ENCODE measurements at places on chromosomes 12 and 14.

GRCh38 chr12:228846-229200 lies 14.9 kb upstream of the SLC6A12 start:
- no peak overlapping the region for H3K27ac ChIP-seq
- H3K27me3 ChIP-seq, result peaks cover 1% of the 10 kb centered on the region
- DNase-seq, result no peak
- no peaks in the 10 kb centered on the region for H3K4me1 ChIP-seq

DNA sequence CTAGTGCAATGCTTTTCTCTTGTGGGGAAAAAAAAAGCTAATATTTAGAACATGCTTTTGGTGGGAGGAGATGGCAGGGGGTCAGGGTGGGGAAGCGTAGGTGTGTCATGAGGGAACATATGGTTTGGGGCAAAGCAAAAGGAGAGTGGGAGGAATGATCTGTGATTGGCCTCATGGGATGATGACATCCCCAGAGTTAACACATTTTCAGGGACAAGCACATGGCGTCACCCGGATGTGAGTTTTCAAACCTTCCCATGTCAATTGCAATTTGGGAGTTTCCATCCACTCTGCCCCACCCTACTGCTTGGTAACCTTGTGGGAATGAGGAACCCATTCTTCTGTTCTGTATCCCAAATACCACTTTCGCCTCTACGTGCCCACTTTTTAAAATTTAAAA lies 164.2 kb downstream of the SSPN start:
- no peaks in the 10 kb centered on the region for H3K4me1 ChIP-seq
- no peak overlapping the region for H3K27ac ChIP-seq
- no peaks in the 10 kb centered on the region for H3K27me3 ChIP-seq
- no peak overlapping the region for H3K4me3 ChIP-seq
- H3K36me3 ChIP-seq, result no peaks in the 10 kb centered on the region
- DNase-seq, result no peak

- peaks cover 7% of the 10 kb centered on the region for H3K36me3 ChIP-seq
- peaks cover 1% of the 10 kb centered on the region for H3K27me3 ChIP-seq
- peak overlapping the region; percentile 67 for H3K27ac ChIP-seq
- peaks cover 22% of the 10 kb centered on the region for H3K4me1 ChIP-seq
Observed at GRCh38 chr12:89016970-89017778, 335.1 kb downstream of the DUSP6 start.

DNA sequence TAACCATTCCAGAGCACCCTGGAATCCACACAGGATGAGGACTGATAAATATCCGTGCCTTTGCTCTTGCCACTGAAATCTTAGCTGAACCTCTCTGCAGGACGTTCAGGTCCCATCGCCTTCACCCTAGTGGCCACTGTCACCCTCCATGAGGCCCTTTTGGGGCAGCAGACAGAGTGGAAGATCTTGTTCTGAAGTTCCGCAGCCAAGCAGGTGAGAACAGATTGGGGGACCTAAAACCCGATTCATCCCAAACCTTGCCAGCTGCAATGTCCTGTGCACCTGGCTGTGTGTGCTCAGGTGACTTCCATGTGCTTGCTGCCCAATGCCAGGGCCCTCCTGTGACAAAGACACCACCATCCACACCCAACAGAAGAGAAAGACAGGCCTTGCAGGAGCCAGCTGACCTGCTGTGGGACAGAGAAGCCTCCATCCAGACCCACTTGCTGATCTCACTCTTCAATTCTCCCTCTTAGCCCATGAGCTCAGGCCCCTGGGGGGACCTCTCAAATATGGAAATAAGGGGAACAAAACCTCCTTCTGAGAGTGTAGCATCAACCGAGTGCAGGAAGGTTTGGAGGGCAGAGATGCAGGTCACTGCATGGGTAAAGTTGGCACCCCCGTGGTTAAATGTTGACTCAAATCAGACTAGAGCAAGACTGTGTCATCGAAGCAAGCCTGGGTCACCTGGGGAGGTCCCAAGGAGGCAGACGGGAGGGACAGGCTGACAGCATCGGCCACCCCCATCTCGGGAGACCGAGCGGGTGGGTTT lies 308.7 kb upstream of the DIO3 start:
- no peak overlapping the region for H3K4me3 ChIP-seq
- no peaks in the 10 kb centered on the region for H3K27me3 ChIP-seq
- H3K27ac ChIP-seq, result no peak overlapping the region
- H3K4me1 ChIP-seq, result peaks cover 12% of the 10 kb centered on the region
- H3K36me3 ChIP-seq, result no peaks in the 10 kb centered on the region
- no peak for DNase-seq

DNA sequence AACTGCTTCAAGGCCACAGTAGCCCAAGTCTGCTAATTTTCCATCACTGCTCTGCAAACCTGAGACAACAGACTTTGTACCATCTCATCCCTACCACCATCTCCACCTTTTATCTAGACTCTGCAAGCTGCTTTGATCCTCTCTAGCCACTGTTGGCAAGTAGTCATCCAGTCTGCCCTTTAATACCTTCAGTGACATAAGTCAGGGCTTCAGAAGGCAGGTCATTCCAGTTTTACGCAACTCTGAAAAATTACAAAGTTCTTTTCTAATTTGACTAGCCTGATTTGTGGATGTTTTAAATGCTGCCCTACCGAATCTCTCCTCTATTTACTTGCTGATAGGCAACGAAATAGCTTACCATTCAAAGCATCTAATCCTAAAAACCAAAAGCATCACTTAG lies 2.8 kb downstream of the FERMT2 start:
- no peaks in the 10 kb centered on the region for H3K36me3 ChIP-seq
- no peak overlapping the region for H3K4me3 ChIP-seq
- H3K27me3 ChIP-seq, result peaks cover 58% of the 10 kb centered on the region
- H3K27ac ChIP-seq, result no peak overlapping the region

GRCh38 chr12:93261505-93262094 lies 116.1 kb upstream of the NUDT4 start:
- peaks cover 5% of the 10 kb centered on the region for H3K27me3 ChIP-seq
- H3K27ac ChIP-seq, result no peak overlapping the region
- no peaks in the 10 kb centered on the region for H3K4me1 ChIP-seq

DNA sequence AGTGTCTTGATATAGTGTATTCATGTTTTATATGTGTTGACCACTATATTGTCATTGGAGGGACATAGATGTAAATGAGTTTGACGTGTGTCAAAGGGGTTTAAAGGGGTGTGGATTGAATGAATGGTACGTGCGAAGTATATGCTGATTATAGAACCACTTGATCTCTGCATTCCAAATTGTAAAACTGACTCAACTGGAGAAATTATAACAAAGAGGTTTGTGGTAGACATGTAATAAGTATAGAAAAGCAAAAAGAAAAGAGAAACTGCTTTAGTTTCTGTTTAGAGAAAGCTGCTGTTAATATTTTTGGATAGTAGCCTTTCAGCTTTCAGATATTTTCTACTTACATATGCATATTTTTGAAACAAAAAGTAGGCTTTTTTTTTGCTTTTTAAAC lies 8.9 kb upstream of the MYRFL start:
- no peak overlapping the region for H3K27ac ChIP-seq
- H3K4me3 ChIP-seq, result no peak overlapping the region
- H3K27me3 ChIP-seq, result no peaks in the 10 kb centered on the region
- DNase-seq, result no peak
- peaks cover 3% of the 10 kb centered on the region for H3K4me1 ChIP-seq

DNA sequence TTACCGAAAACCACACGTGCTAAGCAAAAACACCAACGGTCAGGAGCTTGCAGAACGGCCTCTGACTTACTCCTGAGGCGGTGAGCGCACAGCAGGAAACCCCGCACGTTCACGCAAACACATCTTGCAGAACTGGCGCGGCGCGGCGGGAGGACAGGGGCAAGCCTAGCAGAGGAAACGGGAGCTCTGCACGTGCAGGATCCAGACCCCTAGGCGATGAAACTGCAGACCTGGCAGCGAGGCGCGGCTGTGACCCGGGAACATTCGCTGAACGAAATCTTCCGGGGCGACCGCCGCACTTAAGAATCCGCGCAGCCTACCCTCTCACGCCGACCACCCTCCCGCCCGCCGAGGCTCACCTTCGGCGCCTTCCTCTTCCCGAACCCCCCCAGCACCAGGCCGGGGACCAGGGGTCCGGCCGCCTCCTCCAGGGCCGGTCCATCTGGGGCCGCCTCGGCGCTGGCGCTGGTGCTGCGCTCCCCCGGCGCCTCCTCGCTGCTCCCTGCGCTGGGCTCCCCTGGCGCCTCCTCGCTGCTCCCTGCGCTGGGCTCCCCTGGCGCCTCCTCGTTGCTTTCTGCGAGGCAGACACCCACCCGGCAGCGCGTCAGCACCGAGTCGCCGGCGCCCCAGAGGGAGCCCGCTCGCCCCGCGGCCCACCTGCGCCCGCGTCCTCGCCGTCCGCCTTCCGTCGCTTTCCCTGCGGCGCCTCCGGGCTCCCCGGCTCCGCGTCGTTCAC lies 615 bp downstream of the DDX51 start:
- peaks cover 16% of the 10 kb centered on the region for H3K4me1 ChIP-seq
- H3K4me3 ChIP-seq, result peak overlapping the region; percentile 80
- no peaks in the 10 kb centered on the region for H3K27me3 ChIP-seq
- DNase-seq, result no peak
- peak overlapping the region; percentile 71 for H3K27ac ChIP-seq
- H3K36me3 ChIP-seq, result peaks cover 27% of the 10 kb centered on the region

GRCh38 chr12:53060721-53061276 lies 10.9 kb downstream of the TNS2 start:
- H3K4me1 ChIP-seq, result no peaks in the 10 kb centered on the region
- peaks cover 17% of the 10 kb centered on the region for H3K36me3 ChIP-seq
- no peak for DNase-seq
- no peak overlapping the region for H3K27ac ChIP-seq
- H3K4me3 ChIP-seq, result no peak overlapping the region
- no peaks in the 10 kb centered on the region for H3K27me3 ChIP-seq

- H3K4me1 ChIP-seq, result no peaks in the 10 kb centered on the region
- no peaks in the 10 kb centered on the region for H3K36me3 ChIP-seq
- no peak overlapping the region for H3K27ac ChIP-seq
- no peak for DNase-seq
- H3K4me3 ChIP-seq, result no peak overlapping the region
Observed at GRCh38 chr14:92704821-92705220, 43.6 kb downstream of the LGMN start.

- H3K4me3 ChIP-seq, result no peak overlapping the region
- no peaks in the 10 kb centered on the region for H3K27me3 ChIP-seq
- H3K4me1 ChIP-seq, result no peaks in the 10 kb centered on the region
- no peaks in the 10 kb centered on the region for H3K36me3 ChIP-seq
- DNase-seq, result no peak
Observed at GRCh38 chr14:94368956-94369355, 19.4 kb downstream of the SERPINA1 start.

GRCh38 chr12:87827638-87828264 lies 201.4 kb downstream of the C12orf50 start:
- no peaks in the 10 kb centered on the region for H3K4me1 ChIP-seq
- no peaks in the 10 kb centered on the region for H3K36me3 ChIP-seq
- H3K4me3 ChIP-seq, result no peak overlapping the region
- no peaks in the 10 kb centered on the region for H3K27me3 ChIP-seq
- H3K27ac ChIP-seq, result no peak overlapping the region

GRCh38 chr14:89330236-89331002 lies 86.6 kb downstream of the FOXN3 start:
- H3K4me1 ChIP-seq, result peaks cover 30% of the 10 kb centered on the region
- no peak overlapping the region for H3K27ac ChIP-seq
- no peaks in the 10 kb centered on the region for H3K27me3 ChIP-seq
